ENCODE measurements at places on chromosomes 5 and 9.

DNA sequence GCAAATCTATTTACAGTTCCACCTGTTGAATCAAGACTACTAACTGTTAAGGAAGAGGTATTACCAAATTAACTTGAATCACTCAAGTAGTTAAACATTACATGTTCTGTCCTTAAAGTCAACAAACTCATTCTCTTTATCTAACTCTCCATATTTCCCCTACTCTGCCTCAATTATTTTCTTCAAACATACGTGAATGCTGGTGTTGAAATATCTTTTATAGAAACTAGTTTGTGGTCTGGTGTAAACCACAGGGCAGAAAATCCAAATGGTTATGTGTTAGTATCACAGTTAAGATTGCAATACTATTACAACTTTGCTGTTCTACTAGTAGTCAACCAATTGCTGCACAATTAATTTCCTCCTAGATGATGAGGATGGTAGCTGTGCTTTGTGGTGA, 603.5 kb downstream of the KCTD16 start:
- DNase-seq = no peak

DNA sequence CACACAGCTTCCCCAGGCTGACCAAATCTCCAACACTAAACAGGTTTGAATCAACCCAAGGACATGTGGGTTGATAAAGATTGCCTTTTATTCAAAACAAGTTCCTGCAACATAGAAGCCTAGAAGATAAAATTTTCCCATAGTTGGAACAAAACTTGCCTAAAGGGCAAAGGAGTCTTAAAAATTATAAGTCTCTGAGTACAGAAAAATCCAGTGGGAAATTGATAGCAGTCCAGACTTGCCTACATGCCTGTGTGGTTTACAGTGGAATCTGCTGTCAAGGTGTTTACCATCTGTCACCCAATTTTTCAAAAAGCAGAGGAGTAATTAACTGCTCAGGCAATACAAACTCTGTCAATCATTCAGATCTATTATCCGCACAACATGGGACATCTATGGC, 168.2 kb downstream of the PPP2R2B start:
- DNase-seq = no peak

- DNase-seq = no peak
Observed at GRCh38 chr9:101097210-101097609, 68.7 kb downstream of the PLPPR1 start.

GRCh38 chr9:130200038-130200849, 28.0 kb downstream of the NCS1 start:
- DNase-seq = no peak

DNA sequence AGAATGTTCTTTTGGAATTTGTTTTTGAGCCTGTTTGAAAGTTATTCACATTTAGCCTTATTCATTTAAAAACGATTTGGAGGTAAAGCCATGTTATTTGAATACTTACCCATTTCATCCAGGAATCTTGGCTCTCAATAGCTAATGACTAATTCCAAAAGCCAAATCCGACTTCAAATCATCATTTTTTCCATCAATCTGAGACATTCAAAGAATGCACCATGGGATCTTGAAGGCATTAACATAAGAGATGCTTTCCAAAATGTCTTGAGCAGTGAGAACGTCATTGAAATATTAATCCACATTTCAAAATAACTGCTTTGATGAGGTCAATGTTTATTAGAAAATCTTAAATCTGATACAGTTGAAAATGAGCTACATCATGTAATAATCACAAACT, 617.0 kb upstream of the RORB start:
- DNase-seq = no peak

DNA sequence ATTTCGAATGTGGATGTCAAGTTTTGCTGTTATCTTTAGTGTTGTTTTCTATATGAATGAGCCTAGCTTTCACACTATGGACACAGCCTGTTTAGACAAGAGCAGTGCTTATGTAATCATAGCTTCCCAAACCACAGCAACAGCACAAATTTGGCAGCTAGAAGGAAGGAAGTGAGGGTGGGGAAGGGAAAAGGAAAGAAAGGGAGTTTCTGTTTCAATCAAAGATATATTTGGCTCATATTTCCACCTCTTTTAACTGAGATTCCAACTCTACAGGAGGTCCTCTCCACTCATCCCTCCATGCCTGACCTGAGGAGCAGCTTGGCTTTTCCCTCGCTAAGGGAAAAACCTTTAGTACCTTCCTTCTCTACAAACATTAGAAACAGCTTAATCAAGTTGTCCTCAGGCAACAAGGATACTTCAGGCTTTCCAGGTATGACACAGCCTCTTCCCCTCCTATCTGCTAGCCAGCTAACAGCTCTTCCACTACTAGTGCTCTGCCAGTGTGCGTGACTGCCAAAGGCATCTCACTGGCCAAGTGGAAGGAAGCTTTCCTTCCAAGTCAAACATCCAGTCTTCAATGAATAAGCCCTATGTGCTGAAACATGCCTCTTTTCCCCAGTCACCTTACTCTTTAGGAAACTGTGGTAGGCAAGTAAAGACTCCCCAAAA, 268.6 kb upstream of the PTGER4 start:
- DNase-seq = no peak

- no peak for DNase-seq
Observed at GRCh38 chr5:87608385-87608784, 195.7 kb upstream of the CCNH start.

All from effector CD4-positive, alpha-beta T cell (primary cell).